ENCODE measurements at places on chromosomes 6 and 20.

GRCh38 chr6:146503096-146503495 is 40.5 kb upstream of the RAB32 start:
- DNase-seq = no peak

- DNase-seq = no peak
Measured at GRCh38 chr6:130138116-130138908, 84.4 kb downstream of the SAMD3 start.

DNA sequence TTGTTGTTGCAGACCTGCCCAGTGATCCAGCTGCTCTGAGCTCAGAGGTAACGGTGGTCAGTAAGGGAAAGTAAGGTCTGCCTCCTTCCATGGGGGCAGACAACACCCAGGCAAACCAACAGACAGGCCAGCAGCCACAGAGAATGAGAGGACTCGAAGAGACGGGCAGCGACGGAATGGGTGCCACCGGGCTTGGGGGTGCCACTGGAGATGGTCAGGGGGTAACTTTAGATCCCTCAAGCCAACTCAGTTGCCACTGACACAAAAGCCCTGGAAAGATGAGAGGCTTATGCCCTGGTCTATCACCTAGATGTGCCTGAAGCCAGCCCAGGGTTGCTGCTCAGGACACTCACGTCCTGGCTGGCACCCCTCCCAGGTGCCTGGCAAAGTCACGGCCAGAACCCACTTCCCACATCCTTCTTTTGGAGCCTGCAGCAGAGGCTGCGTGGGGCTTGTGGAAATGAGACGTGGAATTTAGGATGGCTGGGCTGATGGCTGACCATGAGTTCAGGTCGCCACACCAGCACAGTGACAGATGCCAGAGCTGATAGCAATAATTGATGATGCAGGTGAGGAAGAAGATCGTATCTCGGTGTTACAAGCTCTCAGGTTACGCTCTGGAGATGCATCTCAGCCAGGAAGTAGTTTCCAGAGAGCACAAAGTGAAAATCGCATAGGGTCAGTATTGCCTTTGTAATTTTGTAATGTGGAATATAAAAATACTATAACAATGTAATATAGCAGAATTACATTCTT is 209.1 kb downstream of the SYNDIG1 start:
- DNase-seq = no peak

GRCh38 chr20:24770628-24771541 is 178.2 kb upstream of the CST7 start:
- DNase-seq = no peak

- no peak for DNase-seq
Measured at GRCh38 chr6:74479960-74480359, 725.9 kb downstream of the COL12A1 start.

- DNase-seq = peak; percentile 79
Measured at GRCh38 chr6:129031051-129031599, 148.2 kb downstream of the LAMA2 start.

DNA sequence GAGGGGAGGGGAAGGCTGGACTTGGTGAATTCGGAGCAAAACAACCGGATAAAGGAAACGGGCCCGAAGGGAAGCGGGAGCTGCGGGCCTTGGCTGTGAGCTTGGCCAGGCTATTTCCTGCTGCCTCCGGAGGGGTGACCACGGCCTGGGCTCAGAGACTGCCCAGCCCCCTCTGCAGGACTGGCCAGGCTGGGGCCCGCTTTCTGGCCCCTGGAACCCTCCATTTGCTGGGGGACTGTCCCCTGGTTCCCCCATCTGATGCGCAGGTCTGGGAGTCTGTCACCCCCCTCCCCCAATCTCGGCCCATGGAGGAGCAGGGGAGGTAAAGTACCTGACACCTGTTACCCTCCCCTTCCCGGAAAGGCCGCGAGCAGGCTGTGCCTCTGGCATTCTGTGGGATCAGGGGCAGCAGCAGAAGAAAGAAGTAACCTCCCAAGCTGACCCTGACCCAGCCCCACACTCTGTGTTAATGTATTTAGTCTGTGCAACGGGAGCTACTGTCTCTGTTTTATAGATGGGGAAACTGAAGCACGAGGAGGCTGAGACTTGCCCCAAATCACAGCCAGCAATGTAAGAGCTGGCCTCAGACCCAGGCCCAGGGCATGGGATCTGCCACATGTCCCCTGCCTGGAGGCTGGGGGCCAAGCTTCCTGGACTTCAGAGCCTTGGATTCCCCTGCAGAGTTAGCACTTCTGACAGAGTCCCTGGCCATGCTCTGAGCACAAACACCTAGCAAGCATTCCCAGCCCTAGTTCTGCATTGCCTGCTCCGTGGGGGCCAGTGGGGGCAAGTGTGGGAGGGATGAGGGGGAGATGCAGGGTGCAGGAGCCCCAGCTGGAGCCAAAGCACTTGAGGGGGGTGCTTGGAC is 3.5 kb downstream of the C20orf204 start:
- DNase-seq = no peak

- no peak for DNase-seq
Measured at GRCh38 chr6:166563200-166563599, 23.3 kb downstream of the RAMACL start.

DNA sequence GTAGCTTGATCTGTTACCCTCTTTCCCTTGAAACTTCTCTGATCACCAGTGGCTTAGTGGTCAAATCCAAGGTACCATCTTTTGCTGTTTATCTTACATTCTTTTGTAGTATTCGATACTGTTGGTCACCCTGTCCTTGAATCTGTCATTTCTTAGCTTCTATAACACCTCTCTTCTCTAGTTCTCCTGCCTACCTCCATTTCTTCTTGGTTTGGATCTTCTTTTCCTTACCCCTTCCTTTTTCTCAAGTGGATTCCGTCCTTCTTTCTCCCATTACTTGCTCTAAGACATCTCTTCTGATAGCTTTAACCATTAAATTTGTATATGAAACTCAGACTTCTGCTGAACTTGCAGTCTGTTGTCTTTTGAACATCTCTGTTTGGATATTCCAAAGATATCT is 39.9 kb downstream of the QKI start:
- DNase-seq = no peak

DNA sequence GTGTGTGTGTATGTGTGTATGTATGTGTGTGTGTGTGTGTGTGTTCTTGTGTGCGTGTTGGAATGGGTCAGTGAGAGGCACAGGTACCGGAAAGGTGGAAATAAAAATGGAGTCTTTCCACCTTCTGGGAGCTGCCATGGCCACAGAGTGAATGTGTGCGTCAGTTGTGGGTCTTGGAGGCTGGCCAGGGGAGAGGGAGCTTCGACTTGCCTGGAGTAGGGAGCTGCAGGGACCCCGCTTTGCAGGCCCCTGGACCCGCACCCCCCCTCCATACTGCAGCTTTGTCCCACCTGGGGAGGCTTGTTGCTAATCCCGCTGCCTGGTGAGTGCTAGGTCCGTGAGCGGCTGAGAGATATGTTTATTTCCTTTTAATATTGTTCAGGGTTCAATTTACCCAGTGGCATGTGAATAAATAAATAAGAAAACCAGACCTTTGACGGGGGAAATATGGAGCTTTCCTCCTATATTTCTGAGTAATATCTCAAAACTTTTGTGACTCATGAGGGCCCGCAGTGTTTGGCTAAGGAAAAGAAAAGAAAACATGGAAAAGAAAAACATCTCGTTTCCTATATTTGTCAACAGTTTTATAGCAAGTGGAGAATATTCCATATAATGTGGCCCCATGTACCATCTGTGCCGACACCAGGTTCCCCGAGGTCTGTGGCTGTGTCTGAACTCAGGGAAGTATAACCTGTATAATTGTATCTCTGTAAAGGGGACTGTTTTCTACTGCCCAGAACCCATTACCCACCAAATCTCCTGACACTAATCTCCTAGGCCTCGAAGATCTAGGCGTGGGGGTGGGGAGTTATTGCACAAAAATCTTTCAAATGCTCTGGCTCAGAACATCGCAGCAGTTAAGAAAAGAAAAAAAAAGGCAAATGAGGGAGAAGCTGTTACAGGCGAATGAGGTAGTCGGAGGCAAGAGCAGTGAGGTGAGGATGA is 24.6 kb upstream of the CCDC167 start:
- DNase-seq = peak; percentile 62

All from adipocyte (in vitro differentiated cells).